ENCODE measurements at places on chromosomes 7 and 10.

GRCh38 chr7:158275711-158276413 is 311.8 kb downstream of the PTPRN2 start:
- DNase-seq: no peak

DNA sequence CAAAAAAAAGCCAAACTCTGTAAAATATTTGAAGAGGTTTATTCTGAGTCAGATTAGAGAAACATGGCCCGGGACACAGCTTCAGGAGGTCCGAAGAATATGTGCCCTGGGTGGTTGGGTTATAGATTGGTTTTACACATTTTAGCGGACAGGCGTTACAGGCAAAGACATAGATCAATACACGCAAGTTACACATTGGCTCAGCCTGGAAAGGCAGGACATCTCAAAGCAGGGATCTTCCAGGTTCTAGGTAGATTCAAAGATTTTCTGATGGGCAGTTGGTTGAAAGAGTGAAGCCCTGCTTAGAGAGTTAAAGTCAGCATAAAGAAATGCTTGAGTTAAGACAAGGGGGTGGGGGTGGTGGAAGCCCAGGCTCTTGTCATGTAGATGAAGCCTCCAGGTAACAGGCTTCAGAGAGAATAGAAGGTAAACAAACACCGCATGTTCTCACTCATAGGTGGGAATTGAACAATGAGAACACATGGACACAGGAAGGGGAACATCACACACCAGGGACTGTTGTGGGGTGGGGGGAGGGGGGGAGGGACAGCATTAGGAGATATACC is 464.3 kb upstream of the ADARB2 start:
- DNase-seq: no peak

- no peak for DNase-seq
These were observed 965 bp upstream of the PROSER2 start for GRCh38 chr10:11822026-11822756.

- peak; percentile 83 for DNase-seq
These were observed 3.9 kb upstream of the SPAG6 start for GRCh38 chr10:22341190-22341925.

DNA sequence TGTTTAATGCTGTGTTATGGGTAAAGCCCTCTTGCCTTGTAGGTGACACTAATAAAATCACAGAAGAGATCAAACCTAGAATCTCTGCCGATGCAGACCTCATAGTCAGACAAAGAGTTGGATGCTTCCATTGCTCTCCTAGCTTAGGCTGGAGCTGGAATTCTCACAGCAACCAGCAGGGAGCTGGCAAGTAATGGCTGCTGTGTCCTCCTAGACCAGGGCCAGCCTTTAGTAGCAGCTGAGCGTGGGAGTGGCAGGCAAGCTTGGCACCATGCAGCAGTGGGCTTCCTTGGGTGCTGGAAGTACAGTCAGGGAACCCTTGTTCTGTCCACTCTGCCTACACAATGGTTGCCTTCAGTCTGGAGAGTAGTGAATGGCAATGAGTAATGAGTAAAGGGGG is 598.3 kb upstream of the GALNT17 start:
- no peak for DNase-seq

- no peak for DNase-seq
These were observed 99.3 kb downstream of the DGKI start for GRCh38 chr7:137747359-137748031.

GRCh38 chr7:41448104-41448503 is 254.8 kb downstream of the INHBA start:
- no peak for DNase-seq

GRCh38 chr7:91201442-91202113 is 62.7 kb upstream of the FZD1 start:
- DNase-seq: no peak

DNA sequence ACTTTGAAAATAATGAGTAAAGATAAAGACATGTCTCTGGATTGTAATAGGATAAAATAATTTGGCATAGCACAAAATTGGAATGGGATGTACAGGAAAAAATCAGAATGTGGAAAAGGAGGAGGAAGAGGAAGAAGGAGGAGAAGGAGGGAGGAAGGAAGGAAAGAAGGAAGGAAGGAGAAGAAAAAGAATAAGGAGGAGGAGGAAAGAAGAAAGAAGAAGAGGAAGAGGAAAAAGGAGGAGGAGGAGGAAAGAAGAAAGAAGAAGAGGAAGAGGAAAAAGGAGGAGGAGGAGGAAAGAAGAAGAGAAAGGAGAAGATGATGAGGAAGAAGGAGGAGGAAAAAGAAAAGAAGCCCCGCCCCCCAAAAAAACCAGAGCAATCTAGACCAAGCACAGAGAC is 95.9 kb downstream of the ST8SIA6 start:
- no peak for DNase-seq

DNA sequence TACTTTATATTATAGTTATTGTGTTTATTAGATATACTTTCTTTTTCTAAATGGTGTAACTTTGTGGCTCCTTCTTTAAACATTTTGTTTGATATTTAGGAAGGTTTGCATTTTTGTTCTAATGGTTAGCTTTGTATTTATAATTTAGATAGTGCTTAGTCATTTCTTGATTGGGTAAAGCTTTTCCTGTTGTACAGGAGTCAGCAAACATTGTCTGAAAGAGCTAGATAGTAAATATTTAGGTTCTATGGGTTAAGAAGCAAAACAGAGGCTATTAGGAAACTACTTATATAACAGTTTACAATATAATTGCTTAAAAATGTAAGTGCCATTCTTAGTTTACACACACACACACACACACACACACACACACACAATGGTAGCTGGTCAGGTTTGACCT is 70.6 kb upstream of the CCDC6 start:
- no peak for DNase-seq

- no peak for DNase-seq
These were observed 12.5 kb upstream of the GRIFIN start for GRCh38 chr7:2488681-2489080.

GRCh38 chr10:84522612-84523462 is 194.4 kb downstream of the CCSER2 start:
- DNase-seq: no peak

- peak; percentile 37 for DNase-seq
These were observed 31.6 kb downstream of the ST7 start for GRCh38 chr7:116984917-116985316.

GRCh38 chr7:83429493-83429892 is 219.4 kb downstream of the SEMA3E start:
- no peak for DNase-seq

GRCh38 chr7:75619636-75620035 is 119.1 kb downstream of the HIP1 start:
- no peak for DNase-seq

GRCh38 chr7:100679129-100679926 is 5.8 kb downstream of the GNB2 start:
- DNase-seq: no peak

DNA sequence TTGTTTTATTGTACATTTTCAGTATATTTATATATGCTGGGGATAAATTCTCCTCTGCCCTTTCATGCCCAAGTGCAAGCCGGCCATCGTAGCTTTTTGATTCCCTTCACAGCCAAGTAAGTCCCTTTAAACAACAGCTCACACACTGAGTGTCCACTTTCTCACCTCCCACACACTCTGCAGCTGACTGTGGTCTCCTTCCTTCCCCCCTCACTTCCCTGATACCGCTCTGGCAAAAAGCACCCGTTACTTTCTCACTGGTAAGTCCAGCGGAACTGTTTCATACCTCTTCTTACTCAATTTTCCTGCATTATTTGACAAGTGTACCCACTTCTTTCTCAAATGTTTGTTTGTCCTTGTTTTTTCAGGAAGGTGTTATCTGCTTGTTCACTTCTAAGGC is 35.2 kb downstream of the MGAM start:
- DNase-seq: no peak

GRCh38 chr10:95314192-95314918 is 23.6 kb upstream of the PDLIM1 start:
- no peak for DNase-seq

DNA sequence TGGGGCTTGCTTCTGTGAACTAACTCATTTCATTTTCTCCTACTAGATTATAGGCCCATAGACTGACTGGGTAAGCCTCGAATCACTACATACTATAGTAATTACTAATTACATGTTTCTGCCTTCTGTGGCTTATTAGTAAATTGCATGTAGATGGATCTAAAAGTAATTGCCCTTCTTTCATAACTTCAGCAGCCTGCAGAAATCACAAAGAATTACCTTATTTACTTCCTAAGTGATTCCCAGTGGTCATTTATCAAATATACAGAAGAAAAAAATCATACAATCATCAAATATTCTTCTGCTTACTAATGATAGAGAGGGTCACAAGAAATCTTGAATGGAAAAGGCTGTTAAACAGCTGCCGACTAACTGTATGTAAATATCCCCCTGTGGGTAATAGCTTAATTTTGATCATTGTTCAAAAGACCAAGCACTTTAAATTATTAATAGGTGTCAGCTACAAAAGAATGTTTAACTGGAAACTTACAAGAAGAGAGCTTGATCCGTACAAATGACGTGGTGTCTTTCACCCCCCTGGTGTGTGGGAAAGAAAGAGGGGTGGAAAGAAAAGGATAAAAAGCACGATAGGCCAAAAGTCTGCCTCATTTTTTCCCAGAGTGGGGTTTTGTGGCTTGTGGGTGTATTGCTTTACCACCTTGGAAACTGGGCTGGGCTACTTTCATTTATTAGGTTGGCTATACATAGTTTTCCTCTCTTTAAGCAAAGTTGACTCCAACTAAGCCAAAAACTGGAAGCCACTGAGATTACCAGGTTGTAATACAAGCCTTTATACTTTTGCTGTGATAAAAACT is 361.8 kb upstream of the ZMIZ1 start:
- DNase-seq: peak; percentile 28

GRCh38 chr10:58980826-58981415 is 195.5 kb upstream of the PHYHIPL start:
- no peak for DNase-seq

DNA sequence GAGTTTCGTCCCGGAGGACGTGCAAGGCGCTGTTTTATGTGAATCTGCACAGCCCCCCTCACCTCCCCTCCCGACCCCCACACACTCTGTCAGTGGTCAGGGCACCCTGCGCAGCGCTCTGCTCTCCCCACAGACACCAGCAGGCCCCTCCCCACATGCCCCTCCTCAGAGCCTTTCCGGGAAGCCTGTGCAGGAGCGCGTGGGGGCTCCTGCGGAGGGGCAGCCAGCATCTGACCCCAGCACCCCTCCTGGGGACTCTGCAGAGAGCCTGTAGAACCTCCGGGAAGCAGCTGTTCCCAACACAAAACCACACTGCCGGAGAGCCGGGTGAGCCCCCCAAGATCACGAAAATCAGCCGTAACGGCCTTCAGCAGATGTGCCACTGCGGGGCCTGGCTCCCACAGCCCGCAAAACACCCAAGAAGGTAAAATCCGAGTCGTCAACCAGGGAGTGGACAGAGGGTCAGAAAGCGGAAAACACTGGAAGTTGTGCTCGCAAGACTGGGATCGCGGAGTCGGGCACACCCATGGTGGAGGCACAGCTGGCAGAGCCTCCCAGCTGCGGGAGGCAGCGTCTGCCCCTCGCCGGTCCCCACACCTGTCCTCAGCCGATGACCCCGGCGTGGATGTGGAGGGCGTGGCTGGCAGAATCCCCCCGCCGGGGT is 53.8 kb upstream of the PDGFA start:
- DNase-seq: no peak

DNA sequence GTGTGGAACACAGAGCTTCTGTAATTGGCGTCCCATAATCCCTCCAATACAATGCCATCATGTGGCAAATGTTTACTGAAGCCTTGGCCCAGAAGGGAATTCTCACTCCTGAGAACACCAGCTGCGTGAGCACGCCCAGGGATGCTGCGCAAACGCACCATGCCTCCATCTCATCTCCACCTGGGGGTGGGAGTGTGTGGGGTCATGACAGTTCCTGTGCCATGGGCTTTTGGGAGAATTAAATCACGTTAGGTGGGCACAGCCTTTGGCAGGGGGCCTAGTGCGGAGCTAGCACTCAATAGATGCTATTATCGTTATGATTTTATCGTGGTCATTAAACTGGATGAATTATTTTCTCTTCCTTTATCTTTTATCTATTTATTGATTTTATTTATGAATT is 15.8 kb downstream of the WDFY4 start:
- no peak for DNase-seq

- peak; percentile 55 for DNase-seq
These were observed 61.9 kb downstream of the MKI67 start for GRCh38 chr10:128064108-128064969.

GRCh38 chr7:93238748-93239147 is 6.6 kb downstream of the VPS50 start:
- no peak for DNase-seq

- DNase-seq: no peak
These were observed 93.7 kb downstream of the MYL10 start for GRCh38 chr7:101535351-101535751.

GRCh38 chr10:80421707-80422536 is 13.6 kb downstream of the PRXL2A start:
- DNase-seq: no peak

DNA sequence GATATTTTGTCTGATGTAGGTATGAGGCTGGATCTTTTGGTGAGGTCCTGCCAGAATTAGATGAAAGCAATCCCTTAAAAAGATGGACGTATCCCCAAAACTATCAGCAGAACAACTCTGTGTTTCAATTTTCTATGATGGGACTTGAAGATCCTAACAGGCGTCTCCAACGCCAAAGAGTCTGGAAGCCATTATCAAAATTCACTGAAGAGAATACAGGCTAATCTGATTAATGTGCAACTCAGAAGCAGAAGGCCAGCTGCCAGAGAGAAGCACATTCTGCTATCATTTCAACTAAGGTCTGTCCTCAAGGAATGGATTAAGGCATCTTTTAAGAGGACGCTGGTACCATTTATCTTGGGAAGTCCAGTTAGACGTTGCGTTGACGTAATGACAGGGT is 119.7 kb downstream of the FGFR2 start:
- DNase-seq: peak; percentile 44
